NCI-H2081 (cell line): ENCODE measurements at places on chromosomes 5 and 9.

GRCh38 chr9:87812375-87813118 is 70.1 kb upstream of the SPATA31E1 start:
- no peak for DNase-seq

DNA sequence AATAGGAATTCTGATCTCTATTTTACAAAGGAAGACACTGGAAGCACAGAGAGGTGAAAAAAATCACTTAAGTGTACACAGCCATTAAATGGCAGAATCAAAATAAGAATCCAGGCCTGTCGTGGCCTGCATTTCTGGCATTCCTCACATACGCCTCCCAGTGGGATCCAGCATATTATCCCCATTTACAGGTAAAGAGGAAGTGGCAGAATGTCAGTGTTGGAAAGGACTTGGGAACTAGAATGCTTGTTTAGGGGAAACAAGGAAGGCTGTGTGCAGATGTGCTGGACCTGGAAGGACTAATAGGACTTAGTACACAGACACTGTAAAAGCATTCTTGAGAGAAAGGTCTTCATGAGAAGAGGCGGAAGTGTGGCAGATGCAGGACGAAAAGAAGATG is 241.8 kb downstream of the TRIM32 start:
- no peak for DNase-seq

DNA sequence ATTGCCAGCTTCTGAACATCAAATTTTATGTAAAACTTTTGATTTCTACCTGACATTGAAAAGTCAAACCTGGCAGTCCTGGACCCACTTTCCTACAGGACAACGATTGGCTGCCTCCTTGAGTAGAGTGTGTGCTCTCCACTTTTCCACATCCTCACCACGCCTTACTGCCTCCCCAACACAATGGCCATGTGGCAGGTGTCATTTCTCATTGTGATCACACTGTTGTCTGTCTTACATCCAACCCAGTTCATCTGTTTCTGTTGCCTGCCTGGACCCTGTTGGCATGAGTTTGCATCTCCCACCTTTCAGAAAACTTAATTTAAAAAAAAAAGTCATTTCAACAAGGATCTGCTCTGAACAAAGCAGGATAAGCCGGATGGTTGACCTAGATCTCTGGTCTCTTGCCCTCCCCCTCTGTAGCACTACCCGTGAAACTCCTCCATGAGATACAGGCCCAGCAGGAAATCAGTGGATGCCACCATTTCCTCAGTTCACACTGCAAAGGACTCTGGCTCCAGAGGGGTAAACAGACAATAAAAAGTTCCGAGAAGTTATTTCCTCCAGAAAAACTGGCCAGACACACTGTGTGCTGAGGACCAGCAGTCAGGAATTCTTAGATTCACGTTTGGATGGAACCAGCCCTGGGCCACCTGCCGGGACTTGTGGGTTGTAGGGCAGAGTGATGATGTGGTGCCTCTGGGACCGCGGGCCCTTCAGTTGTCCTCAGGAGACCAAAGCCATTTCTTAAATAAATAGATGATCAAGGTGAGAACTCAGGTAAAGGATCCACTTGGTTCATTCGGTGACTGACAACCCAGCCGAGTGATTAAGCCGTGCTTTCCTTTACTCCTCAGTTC is 48.6 kb downstream of the AMBP start:
- DNase-seq: no peak

- DNase-seq: no peak
These were observed 36.2 kb downstream of the VAV2 start for GRCh38 chr9:133955821-133956411.

DNA sequence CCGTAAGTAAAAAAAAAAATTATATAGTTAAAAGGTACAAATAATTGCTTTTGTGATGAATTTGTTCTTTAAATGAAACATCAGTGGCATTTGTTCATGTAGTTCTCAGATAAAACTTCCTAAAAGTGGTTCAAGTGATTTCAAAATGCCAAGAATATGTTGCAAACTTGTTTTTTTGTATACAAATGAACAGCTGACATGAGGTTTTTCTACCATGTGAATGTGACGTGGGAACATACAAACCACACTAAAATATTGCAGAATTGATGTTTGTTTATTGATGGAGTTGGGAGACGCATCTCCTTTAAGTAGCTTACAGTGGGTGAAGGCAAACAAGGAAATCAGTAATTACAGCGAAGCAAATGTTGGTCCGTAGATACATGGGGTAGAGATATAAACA is 16.9 kb downstream of the BASP1 start:
- DNase-seq: no peak

DNA sequence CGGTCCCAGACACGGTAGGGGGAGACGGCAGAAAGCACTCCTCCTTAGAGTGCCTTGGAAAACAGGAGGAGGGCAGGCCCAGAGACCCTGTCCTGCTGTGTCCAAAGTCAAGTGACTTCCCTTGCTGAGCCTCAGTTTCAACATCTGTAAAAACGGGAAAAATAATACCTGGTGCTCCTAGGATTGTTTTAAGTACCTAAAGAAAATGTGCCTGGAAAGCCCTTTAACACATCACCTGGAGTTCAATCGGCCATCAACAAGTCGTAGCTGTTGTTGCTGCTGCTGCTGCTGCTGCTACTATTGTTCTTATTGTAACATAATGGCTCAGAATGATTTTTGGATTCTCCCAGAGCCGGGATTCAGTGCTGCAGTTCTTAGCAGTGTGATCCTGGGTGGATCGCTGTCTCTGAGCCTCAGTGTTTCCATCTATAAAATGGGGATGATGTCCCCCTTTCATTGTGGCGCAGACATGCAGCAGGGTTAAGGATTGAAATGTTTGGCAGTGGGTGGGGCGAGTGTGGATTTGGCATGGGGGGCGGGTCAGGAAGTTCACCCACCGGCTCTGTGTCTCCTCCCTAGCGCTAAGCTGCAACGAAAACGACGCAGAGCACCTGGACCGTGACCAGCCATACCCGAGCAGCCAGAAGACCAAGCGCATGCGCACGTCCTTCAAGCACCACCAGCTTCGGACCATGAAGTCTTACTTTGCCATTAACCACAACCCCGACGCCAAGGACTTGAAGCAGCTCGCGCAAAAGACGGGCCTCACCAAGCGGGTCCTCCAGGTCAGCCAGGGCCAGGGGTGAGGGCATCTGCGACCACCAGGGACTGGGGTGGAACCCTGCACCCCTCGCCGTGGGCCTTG is 9.2 kb downstream of the LHX2 start:
- no peak for DNase-seq

- DNase-seq: no peak
These were observed 24.6 kb downstream of the TJP2 start for GRCh38 chr9:69198521-69199220.

DNA sequence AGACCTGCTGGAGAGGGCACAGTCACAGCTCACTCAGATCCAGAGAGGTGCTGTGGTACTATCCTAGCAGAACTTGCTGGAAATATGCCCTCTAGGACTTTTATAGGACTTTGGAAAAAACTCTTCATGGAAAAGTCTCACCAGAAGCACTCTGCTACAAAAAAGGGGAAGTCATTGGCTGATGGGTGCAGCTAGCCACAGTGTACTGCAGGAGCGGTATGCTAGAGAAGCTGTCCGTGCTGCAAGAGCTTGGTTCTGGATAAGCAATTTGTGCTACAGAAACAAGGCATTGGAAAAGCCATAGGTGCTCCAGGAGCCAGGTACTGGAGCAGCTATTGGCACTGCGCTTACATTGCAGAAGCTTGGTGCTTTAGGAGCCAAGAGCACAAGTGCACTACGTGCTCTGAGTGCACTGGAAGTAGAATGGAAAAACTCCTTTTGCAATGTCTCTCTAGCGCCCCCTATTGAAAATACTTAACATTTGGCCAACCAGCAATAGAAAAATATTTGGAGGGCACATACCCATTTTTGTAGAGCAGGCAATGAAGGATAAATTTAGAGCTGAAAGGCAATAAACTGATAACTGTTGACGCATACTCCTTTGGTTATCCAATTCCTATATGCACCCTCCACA is 83.4 kb downstream of the MEGF10 start:
- DNase-seq: no peak

DNA sequence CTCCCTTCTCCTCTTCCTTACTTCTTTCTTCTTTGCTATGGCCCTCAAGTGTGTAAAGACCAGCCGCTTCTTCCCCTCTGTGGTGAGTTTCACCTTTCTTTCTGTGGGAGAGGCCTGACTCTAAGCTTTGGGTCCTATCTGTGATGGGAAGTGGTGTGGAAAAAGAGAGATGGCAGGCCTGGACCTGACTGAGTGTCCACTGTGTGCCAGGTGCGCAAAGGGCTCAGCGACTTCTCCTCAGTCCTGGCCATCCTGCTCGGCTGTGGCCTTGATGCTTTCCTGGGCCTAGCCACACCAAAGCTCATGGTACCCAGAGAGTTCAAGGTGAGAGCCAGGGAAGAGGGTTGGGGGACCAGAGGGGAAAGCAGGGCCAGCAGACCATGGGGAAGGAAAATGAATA is 5.9 kb downstream of the SLC4A9 start:
- no peak for DNase-seq

DNA sequence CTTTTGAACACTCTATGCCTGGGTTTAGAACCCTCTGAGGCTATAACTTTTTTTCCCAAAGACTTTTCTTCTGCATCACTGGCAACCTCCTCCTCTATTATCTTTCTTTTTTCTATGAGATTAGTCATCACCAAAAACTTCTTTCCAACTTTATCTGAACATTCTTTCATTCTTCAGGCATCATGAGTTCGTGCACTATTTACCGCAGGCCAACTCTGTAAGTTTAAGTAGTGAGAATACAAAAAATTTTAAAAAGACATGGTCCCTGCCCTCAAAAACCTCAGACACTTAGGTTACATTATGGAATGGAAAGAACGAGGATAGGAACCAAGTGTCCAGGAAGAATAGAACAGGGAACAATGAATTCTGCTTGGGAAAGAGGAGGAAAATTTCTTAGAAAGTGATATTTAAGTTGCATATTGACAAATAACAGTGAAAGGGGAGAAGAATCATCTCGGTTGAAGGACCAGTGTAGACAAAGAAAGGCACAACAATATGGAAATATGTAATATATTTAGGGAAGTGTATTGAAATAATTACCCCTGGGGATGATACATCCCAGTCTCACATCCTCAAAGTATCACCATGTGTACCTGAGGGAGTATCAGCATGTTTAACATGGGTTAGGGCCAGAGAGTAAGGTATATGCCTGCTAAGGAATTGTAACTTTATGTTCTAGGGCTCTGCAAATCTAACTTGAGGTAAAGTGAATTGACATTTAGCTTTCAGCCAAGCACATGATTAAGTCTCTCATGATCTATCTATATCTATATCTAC is 196.5 kb upstream of the NREP start:
- no peak for DNase-seq

DNA sequence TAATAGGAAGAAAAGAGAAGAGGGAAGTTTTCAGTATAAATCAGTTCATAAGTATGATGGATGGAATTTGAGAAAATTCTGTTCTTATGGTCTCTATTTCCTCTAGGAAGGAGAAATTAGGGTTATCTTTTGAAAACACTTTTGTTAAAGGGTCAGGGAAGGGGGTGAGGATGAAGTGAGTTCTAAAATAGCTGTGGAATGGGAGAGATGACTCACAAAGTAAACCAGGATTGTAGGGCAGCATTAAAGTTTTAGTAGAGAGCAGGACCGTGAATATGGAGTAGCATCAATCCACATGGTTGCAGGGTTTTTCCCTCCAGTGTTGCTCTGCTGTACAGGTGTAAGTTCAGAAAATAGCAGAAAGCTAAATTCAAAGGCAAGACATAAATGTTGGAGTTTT is 32.4 kb downstream of the MUSK start:
- no peak for DNase-seq

DNA sequence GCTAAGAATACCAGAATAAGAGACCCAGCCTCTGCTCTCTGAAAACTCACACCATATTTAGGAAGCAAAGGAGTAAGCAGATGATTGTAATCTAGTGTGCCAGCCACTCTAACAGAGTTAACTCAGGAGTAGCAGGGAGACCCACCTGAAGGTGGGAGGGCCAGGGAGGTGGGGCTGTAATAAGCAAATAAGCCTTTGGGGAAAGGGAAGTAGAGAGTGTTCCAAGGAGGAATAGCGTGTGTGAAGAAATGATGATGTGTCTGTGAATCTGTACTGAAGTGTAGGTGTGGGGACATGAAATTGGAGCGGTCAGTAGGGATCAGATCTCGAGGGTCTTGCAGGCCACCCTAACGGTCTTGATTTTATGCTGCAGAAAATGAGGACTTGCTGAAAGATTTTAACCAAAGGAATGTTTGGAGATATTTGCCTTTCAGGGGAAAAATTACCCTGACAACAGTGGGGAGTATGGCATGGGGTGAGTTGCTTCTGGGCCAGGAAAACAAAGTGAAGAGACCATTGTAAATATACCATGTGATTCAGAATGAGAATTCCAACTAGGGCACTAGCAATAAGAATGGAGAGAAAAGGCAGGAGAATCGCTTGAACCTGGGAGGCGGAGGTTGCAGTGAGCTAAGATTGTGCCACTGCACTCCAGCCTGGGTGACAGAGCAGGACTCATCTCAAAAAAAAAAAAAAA is 44.1 kb upstream of the FSD1L start:
- no peak for DNase-seq

DNA sequence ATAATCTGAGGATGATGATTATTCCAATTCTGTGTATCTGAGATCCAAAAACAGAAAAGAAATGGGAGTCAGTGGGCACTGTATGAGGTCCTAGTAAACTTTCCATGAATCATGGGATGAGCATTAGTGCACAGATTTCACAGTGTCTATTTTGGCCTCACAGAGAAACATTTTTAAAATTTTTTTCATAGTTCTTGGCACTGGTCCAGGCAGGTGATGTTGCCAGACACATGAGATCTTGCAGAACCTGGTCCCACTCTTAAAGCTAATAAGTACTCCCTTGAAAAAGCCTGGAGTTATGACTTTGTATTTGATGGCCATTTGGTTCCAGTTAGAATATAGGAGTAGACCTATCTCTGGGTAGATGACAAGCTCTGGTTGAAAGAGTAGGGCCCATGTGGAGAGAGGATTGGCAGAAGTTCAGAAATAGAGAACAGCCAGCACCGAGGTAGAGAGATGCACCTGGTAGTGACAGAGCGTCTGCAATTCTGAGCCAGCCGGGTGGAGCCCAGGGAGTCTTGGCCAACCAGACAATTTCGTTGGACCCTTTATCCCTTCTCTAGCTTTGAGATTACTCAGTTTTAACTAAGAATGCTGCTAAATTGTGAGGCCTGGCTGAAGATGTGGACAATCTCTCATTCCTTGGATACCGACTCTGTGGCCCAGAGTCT is 6.3 kb upstream of the TNFSF15 start:
- peak; percentile 12 for DNase-seq

DNA sequence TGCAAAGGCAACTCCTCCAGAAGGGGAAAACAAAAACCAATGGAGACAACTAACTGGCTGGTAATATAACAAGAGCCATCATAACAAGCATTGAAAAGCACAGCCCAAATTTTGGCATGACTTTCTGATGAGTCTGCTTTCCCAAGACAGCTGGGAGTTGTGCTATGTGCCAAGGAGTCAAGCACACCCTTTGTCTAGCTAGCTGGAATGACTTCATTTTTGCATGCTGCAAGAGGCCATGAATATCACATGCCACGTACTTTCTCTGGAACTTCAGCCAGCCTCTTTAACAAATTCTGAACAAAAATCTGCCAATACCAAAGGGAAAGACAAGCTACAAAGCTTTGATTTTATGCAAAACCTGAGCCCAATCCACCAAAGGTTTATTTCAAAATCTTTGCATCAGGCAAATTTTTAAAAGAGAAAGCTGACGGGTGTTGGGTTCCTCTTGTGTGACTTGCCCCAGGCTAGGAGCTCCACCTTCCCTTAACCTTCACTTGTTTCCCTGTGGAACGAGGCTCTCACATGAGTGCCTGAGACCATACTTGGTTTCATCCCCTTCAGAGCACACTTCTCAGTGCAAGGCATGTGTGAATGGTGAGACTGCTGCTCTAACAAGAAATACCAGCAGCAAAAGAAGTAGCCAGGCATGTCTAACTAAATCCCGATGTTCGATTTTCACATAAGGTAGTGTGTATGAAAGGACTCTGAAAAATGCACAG is 47.3 kb downstream of the S1PR3 start:
- no peak for DNase-seq
